RWPE1 (cell line): ENCODE measurements at places on chromosomes 2 and 18.

GRCh38 chr2:230319211-230319862 lies 7.7 kb upstream of the SP140L start:
- DNase-seq, result no peak

- DNase-seq, result no peak
Observed at GRCh38 chr2:28842042-28842441, 28.1 kb downstream of the TRMT61B start.

DNA sequence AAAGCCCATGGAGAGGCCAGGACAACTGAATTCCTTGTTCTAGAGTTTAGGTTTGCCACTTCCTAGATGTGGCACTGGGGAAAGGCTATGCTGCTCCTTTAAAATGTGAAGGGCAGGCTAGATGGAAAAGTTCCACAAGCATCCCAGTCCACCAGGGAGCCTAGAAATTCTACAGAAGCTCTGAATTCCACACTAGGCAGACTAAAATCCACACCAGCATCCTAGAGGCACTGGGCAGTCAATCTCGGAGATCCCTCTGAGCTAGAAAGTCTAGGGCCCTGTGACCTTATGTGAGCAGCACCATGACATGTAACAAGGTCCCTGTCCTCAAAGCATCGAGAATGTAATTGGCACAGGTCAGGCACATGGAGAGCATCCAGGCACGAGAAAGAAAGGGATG lies 71.5 kb downstream of the LYPD1 start:
- DNase-seq, result no peak

DNA sequence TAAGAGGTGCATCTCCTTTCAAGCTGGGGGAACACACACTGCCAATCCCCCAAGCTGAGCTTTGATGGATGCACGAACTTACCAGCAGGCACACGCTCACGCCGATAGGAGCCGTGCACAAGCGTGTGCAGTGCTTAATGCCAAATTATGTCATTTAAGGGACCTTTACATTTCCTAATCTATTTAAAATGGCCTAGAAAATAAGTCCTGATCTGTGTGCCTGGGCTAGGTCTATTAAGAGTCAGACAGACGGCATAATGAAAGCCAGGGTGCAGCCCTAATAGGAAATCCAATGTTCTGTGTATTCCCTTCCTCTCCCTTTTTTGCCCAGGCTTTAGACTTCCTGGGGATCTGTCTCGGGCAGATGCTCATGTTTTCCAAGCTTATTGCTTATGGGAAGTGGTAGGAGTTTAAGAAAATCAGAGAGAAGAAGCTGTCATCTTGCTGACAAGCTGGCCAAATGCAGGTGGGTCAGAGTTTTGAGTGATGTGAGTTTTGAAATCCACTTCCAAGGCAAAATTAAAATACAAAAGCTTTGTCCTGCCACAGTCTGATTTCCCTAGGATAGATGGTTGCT lies 142.6 kb downstream of the MYT1L start:
- DNase-seq, result no peak

DNA sequence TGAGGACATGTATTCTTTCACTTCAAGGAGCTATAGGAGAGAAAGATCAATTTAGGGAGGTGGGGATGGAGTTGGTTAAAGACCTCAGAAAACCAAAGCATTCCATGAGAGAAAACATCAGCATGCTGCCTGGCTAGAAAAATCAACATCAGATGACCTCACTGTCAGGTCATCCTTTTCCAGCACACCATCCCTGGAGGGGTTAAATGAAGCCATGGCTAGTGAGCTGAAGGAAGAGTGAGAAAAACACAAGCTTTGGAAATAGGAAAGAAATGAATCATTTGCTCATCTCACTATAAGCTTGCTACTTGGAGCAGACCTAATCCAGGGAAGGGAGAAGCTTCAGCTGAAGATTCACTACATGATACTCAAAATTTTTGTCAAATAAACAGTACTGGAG lies 109.5 kb upstream of the ITGB6 start:
- no peak for DNase-seq

DNA sequence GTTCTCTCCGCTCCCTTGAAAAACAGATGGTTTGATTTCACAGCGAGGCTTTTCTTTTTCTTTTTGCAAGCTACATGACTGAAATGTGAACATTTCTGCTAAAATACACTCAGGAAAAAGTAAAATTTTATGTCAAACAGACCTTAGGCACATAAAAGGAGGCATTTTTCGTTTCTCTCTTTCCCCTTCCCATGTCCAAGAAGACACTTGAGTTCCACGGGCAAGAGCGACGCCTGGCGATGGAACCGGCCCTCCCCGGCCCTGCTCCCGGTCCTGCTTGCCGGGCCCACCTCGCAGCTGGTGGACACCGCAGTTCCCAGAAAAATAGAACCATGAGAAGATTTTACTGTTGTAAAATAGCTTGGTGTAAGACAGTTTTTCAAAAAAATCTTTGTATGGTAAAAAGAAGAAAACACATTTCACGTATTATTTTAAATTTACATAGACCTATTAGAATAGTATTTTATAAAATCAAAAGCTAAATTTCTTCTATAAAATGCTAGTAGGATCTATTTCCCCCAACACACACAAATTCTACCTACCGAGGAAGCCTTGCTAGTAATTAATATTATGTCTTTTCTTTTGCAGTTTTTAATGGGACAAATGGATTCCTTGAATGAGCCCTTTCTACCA lies 2.3 kb upstream of the ALKAL2 start:
- DNase-seq, result peak; percentile 52
